ENCODE measurements at places on chromosomes 2 and 18. TPM values are rescaled to one million over a fixed set of nuclear protein-coding genes. Genes with fewer than 3 reads are reported as not detected.
A peak's percentile ranks its signal among the peaks of the same experiment; 100 is the strongest.

Gene RUFY4
- total RNA-seq, result not detected

Gene TMEM37
- total RNA-seq, result 0.56 TPM

Gene LRRFIP1
- total RNA-seq, result 52.8 TPM

Gene PARD6G
- total RNA-seq, result 3.4 TPM

Gene DPP10
- total RNA-seq, result 1.7 TPM

Gene SAG
- not detected for total RNA-seq

Gene DNAJC10
- total RNA-seq, result 86.0 TPM

Gene ABHD1
- total RNA-seq, result not detected

Gene KRTCAP3
- total RNA-seq, result not detected

Gene OSR1
- not detected for total RNA-seq

Gene PIK3C3
- total RNA-seq, result 14.3 TPM

- no peak for DNase-seq
Measured at GRCh38 chr2:153461453-153461852, 17.1 kb downstream of the RPRM start.

DNA sequence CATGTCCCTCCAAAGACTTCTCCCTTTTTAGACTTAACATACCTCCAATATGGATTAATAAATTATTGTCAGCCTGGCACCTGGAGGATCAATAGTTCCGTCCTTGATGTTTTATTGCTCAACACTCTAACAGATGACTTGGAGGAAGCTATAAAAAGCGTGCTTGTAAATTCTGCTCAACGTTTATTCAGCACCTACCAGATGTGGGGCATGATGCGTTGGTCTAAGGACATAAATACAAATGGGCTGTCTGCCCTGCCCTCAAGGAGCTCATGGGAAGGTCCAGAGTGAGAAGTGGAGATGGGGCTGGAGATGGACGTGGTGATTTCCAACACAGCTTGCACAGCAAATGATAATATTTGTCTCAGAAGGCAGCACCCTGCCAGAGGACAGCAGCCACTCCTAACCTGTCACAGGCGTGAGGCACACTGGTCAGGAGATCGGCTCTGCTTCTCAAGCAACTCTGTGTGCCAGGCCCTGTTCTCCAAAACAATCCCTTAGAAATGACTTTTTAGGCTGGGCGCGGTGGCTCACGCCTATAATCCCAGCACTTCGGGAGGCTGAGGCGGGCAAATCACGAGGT is 25.5 kb upstream of the ZCCHC2 start:
- DNase-seq, result no peak

DNA sequence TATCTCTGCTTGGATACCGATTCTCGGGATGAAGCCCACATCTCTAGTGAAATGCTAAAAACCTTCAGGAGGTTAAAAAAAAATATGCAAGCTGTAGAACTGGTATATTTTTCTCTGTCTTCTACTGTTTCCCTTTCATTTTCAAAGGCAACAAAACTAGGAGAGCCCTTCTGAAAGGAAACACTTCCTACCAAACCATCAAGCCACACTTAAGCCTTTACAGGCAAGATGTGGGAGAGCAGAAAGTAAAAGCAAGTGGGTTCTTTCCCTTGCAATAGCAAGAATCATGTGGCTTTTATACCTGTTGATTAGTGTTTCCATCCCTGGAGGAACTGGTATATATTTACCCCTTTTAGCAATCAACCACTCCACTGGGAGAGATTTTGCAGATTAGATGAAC is 147.9 kb upstream of the ACAA2 start:
- DNase-seq, result no peak

DNA sequence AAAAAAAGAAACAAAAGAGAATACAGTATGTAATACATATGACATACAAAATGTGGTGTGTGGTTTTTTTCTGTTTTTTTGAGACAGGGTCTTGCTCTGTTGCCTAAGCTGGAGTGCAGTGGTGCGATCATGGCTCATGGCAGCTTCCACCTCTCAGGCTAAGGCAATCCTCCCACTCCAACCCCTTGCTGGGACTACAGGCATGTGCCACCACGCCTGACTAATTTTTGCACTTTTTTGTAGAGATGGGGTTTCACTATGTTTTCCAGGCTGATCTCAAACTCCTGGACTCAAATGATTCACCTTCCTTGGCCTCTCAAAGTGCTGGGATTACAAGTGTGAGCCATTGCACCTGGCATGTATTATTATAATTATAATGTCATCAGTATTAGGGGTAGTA is 38.9 kb downstream of the DHX57 start:
- DNase-seq, result no peak

- no peak for DNase-seq
Measured at GRCh38 chr2:120341977-120342376, 4.0 kb upstream of the INHBB start.

- no peak for DNase-seq
Measured at GRCh38 chr2:12343141-12343540, 373.6 kb upstream of the TRIB2 start.

DNA sequence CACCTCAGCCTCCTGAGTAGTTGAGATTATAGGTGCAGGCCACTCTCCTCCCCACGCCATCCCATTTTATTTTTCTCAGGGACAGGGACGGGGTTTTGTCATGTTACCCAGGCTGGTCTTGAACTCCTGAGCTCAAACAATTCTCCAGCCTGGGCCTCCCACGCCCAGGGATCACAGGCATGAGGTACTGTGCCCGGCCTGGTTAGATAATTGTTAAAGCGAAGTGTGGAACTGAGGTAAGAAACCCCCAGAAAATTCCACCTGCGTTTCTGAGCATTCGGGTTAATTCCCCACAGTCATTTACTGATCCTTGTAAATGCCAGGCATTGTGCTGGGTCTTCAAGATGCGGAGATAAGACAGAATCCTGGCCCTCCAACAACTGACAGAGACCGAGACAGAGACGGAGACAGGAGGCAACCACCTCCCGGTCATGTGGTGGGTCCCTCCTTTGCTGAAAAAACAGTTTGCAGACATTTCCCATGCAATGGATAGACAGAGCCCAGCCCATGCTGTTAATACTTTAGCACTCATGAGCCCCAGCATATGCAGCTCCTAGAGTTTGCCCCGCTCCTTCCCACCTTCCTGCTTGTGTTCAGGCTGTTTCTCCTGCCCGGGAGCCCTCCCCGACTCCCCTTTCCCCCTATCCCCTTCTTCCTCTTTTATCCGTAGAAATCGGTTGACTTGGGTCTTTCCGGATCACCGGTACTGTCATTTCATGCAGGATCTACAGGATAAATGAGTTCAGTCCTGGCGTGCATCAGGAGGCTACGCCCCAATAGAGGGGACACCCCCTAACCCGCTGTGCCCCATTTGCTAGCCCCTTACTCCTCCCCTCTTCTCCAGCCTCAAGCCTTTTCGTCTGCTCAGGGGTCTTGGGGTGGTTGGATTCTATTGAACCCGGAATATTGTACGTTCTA is 1.6 kb upstream of the RHOB start:
- no peak for DNase-seq

DNA sequence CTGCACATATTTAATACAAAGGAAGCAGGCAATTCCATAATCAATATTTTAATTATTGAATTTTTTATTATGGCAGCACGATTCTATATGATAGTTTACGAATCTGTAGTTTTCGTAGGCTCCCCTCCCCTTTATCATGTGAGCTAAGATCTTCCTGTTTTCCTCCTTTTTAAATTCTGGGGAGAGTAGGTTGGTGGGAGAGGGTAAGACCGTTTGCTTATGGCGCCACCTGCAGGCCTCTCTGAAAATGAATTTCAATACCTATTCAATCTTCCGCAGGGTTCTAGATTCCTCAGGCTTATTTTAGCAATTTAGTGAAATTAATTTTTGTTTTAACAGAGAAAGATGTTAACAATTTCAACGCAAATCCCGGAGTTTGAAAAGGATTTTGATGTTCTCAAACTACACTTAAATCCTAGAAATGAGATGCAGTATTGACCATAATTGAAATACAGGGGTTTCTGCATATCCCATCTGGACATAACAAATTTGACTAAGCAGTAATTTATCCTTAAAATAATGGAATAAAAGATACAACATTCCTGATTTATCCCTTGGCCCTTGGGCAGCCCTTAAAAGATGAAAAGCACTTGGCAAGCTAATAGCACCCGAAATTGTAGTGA is 12.8 kb upstream of the GBX2 start:
- peak; percentile 39 for DNase-seq

DNA sequence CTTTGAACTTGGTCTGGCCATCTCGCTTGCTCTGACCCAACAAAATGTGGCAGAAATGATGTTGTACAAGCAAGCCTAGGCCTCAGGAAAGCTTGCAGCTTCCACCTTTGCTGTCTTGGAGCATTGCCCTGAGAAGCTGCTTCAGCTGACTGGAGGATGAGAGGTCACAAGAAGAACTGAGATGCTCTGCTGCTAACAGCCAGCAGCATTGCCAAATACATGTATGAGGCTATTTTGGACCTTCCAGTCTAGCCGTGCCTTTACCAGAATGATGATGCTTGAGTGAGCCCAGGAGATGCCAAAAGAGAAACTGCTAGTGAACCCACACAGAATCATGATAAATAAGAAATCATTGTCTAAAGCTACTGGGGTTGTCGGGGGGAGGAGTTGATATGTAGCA is 13.2 kb upstream of the ITGAV start:
- no peak for DNase-seq

- DNase-seq, result no peak
Measured at GRCh38 chr18:75433098-75433497, 5.6 kb upstream of the SMIM21 start.

- DNase-seq, result peak; percentile 43
Measured at GRCh38 chr2:129888896-129889295, 90.6 kb upstream of the RAB6C start.

DNA sequence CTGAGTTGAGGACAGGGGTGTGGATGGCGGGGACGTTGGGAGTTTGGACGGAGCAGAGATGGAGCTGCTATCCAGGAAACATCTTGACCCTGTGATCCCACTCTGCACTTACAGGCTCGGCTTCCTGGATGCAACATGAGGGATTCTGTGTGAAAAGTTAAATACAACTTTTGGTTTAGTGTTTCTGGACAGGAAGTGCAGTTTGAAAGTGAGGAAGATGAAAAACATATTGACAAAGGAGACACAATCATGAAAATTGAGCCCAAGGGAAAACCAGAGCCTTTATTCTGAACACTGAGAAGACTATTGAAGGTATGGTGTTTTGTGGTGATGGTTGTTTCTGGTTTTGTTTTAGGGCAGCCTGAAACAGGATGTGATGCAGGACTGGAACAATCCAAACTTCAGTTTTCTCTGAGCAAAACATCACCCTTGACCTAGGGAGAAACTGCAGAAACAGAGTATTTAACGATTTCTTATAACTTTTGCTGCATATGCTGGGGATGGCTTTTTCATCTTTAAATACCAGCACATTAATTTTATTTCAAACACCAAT is 76.5 kb upstream of the RFX8 start:
- DNase-seq, result no peak

GRCh38 chr2:74690571-74690970 is 36.5 kb downstream of the SEMA4F start:
- DNase-seq, result no peak

GRCh38 chr18:31920277-31920676 is 22.7 kb downstream of the TRAPPC8 start:
- no peak for DNase-seq

DNA sequence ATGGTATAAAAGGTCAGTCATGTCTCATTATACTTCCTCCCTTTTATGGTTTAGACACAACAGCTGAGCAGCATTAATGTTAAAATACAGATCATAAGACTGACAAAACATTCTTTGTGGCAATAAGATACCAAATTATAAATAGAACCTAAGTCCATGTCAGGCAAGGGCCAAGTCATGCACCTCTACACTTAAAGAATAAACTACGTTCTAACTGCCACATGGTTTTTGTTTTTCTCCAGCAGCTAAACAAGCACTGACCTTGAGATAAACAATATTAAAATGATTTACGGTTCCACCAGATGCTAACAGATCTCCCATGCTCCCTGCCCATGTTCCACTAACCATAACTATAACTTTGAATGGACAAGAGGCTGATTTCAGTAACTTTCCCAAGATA is 368.6 kb upstream of the TFPI start:
- DNase-seq, result no peak

DNA sequence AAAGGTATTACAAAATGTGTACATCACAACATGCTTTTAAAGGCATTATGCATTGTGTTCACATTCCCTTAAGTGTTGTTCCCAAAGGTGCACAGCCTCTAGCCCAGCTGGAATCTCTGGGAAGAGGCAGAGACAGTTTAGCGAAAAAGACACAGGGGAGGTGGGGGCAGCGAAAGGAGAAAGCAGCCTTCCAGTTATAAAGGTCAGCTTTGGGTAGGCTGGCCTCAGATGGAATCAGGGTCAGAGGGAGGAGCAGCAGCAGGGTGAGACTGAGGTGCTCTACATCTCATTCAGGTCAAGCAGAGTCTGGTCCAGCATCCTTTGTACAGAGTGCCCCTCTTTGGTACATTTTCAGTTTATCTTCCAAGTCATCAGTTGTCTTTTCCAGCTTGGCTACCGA is 68.6 kb downstream of the ASXL2 start:
- DNase-seq, result no peak

DNA sequence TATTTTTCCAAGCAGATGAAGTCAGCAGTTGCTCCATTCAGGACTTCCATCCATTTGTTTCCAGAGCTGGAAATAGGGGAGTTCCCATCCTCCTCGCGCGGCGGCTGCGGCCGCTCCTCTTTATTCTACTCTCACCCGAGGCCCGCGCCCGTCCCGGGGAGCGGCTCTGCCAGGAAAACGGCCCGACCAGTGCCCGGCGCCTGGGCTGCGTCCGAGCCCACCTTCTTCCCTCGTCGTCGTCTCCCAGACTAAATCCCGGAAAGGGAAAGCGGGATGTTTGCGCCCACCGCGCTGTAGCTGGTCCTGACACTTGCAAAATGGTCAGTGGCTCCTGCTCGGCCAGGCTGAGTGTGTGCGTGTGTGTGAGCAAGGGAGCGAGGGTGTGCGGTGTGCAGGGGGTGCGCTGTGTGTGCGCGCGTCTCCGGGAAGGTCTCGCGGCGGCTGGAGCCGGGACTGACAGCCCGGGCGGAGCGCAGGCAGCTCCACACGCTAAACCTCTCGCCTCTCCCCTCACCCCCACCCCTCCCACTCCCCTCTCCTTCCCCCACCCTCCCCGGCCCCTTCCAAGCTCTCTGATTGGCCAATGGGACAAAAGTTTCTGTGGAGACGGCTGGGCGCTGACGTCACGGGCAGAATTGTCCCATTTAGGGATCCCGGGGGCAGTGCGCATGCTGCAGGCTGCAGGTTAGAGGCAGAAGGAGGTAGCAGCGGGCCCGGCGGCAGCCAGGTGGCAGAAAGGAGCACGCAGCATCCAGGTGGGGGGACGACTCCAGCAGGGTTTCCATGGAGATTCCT is at the start of gene NOL4:
Gene NOL4 (minus strand): TSS at position 491 of the 795 bp plus-strand sequence. CDS start 1,660 bp downstream, outside the sequence.
- peak; percentile 14 for DNase-seq

- no peak for DNase-seq
Measured at GRCh38 chr18:33901894-33902512, 322.7 kb downstream of the NOL4 start.

GRCh38 chr2:232833830-232834229 is 36.2 kb upstream of the SNORC start:
- no peak for DNase-seq

GRCh38 chr2:39227628-39228412 is 15.9 kb downstream of the CDKL4 start:
- peak; percentile 58 for DNase-seq

GRCh38 chr2:17164550-17164949 is 353.7 kb downstream of the RAD51AP2 start:
- no peak for DNase-seq

Measured in MG63 (cell line).